Retina (tissue), 1 donor: ENCODE measurements at places on chromosomes 13 and 19.

DNA sequence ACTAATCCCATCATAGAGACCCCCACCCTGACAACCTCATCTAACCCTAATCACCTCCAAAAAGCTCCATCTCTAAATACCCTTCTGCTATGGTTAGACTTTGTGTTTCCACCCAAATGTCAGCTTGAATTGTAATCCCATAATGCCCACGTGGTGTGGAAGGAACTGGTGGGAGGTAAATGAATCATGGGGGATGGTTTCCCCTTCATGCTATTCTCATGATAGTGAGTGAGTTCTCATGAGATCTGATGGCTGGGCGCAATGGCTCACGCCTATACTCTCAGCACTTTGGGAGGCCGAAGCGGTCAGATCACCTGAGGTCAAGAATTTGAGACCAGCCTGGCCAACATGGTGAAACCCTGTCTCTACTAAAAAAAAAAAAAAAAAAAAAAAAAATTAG lies 2.6 kb downstream of the VMAC start:
- no peak for DNase-seq

GRCh38 chr13:113324398-113324797 lies 27.4 kb downstream of the LAMP1 start:
- no peak for DNase-seq

DNA sequence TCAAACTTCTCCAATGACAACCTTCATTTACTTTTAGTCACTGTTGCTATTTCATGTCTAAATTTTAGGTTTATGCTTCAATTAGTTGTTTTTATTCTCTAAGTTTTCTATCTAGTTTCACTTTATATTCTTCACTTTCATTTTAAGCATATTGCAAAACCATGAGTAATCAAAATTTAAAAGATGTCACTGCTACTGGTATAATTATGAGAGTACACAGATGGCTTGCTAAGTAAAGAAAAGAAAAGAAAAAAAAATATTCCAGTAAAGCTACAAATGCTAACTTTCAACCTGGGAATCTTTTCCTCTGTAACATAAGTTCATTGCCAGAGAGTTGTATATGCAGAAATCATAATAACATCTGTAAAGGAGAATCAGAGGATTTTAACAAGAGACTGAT lies 1624.7 kb downstream of the PCDH9 start:
- no peak for DNase-seq

DNA sequence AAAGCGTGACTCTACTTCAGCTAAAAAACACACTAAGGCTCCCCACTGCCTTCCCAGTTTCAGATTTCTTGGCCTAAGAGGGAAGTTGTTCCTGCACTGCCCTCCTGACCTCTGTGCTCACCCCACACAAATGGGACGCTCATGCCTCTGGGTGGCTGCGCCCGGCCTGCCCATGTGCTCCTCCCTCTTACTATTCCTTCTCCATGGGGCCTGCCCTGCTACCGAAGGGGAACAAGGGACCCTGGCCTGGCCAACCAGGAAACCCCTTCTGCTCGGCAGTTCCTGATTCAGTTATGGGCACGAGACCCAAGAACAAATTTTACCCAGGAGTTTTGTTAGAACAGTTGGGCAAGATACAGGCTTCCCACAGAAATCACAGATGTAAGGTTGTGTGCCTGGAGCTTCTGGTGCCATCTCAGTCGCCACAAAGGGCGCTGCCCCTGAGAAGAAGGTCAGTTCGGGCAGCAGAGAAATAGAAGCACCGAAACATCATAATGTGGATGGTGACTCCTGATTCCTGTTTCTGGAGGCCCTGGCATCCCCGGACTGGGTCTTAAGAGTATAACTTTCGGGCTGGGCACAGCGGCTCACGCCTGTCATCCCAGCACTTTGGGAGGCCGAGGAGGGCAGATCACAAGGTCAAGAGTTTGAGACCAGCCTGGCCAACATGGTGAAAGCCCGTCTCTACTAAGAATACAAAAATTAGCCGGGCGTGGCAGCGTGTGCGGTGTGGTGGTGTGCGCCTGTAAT lies 5.4 kb upstream of the PLPP2 start:
- no peak for DNase-seq

- peak; percentile 47 for DNase-seq
Measured at GRCh38 chr13:108342369-108343289, 73.1 kb downstream of the TNFSF13B start.

DNA sequence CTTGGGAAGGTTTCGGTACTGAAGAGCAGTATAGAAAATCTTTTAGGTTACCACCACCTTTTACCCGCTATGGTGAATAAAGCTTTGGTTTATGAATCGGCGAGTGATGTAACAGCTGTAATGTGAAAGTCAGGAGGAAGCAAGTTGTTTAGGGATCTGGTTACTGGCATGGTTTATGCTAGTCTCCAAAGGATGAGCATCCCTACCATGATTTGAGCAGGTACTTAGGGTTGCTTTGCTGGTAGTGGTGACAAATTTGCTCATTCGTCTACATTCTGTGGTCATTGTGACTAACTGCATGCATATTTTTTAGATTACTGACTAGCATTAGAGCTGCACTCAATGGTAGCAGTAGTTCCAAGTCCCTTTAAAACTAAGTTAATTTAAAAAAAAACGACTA lies 104.1 kb downstream of the FRY start:
- DNase-seq: no peak

DNA sequence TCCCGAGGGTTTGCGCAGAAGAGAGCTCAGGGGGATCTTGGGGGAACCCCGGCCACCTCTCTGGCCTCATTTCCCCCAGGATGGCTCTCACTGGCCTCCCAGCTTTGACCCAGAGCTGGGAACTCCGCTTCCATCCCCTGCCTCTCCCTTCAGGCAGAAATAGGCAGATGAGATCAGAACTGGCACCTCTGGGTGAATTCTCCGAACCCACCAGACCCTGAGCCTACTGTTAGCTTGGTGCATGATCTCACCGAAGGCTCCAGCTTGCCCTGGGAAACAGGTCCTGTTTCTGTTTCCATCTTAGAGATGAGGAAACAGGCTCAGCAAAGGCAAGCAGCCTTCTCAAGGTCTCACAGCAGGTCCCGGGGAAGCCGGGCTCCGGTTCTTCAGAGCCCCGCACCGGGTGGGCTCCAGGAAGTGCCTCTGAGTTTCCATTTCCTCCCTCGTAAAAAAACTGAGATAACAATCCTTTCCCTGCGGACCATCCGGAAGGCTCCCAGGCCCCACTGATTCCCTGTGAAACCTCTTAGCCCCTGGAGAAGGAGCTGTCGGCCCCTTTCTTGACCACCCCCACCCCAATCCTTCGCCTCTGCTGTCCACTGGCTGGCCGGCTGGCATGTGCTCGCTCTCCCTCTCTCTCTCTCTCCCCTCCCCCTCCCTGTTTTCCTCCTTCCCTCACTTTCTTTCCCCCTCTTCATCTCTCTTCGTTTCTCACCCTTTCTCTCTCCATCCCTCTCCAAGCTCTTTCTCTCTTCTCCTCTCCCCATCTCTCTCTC lies 2.1 kb downstream of the NECTIN2 start:
- DNase-seq: peak; percentile 77

DNA sequence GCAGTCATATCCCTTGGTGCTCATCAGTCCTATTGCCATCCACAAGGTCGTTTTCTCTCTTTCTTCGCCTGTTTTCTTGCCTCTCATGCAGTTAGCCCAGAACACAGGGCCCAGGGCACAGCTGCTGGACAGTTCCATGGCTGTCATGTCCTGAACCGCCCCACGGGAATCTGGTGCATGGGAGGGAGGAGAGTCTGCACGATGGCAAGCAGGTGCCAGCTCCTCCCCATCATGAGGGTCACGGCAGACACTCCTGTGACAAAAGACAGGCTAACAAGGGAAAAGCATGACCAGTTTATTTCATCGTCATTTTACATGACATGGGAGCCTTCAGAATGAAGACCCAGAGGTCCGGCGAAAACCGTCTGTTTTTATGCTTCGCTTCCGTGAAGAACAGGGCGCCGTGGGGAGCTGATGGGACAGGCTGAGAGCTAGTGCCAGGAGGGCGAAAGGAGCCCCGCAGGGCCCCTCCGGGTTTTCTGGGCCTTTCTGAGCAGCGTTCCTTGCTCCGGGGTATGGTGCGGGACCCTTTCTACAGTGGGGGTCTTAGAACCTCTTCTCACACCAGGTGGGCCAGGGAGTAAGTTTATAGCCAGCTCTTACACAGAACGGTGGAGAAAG lies 135.7 kb downstream of the STK24 start:
- DNase-seq: no peak

GRCh38 chr19:49557641-49558325 lies 22.6 kb downstream of the NOSIP start:
- no peak for DNase-seq

DNA sequence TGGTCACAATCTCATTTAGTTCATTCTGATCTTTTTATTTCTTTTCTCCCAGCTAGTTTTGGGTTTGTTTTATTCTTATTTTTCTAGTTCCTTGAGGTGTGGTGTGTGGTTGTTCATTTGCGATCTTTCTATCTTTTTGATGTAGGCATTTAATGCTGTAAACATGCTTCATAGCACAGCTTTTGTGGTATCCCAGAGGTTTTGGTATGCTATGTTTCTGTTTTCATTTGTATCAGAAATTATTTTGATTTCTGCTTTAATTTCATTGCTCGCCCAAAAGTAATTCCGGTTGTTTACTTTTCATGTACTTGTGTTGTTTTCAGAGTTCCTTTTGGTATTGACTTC lies 12.6 kb downstream of the DNAJC3 start:
- no peak for DNase-seq

- no peak for DNase-seq
Measured at GRCh38 chr13:59356607-59357006, 807.1 kb downstream of the DIAPH3 start.

- no peak for DNase-seq
Measured at GRCh38 chr13:39269411-39269810, 231.2 kb downstream of the NHLRC3 start.

DNA sequence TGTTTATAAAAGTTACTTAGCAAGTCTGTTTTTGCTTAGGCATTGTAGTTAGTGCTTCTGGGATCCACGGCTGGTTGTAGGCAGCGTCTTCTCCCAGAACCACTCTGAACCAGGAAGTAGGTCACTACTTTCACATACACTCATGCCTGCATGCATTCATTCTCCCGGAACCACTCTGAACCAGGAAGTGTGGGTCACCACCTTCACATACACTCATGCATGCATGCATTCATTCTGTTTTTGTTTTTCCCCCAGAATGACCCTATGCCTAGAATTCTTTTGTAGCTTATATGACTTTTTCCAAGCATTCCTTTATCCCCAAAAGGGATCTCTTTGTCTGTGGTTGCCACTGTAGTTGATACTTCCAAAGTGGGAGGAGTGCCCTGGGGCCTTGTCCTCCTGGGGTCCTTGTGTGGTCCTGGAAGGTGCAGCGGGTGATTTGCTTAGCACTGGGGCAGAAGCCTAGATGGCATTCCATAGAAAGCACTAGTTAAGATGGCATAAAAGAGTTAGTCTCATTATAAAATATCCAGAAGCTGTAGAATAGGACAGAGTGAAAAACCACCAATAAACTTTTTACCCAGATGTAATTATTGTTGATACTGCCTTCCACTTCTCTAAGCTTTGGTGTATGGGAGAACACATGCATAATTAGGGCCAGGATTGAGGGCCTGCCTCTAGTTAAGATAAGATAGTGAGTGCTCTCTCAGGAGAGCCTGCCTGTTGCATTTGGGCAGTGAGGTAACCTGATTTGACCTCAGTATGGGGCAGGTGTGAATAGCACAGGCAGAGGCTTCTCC lies 68.6 kb upstream of the TEX29 start:
- no peak for DNase-seq

DNA sequence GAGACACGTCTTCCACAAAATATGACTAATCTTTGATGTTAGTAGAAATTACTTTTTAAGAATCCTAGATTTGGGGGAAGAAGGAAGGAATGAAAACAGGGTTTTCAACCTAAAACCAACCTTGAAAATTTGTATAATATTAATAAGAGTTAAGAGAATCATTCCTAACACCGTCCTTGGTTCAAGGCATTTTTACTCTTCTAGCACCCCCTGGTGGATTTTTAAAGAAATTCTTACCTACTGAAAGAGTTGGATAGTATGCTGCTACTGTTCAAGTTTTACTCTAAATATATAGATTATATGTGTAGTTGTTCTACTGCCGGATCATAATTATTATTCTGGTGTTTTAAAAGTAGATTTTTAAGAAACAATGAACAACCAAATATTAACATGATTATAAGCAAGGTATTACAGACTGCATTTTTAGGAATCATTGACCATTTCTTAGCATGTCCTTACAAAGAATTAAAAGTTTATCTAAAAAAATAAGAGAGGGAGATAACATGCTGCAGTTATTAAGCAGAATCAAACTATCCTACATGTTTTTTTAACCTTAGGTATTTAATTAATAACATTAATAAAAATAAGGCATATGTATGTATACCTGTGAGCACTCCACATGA lies 7.4 kb upstream of the SLITRK6 start:
- no peak for DNase-seq

DNA sequence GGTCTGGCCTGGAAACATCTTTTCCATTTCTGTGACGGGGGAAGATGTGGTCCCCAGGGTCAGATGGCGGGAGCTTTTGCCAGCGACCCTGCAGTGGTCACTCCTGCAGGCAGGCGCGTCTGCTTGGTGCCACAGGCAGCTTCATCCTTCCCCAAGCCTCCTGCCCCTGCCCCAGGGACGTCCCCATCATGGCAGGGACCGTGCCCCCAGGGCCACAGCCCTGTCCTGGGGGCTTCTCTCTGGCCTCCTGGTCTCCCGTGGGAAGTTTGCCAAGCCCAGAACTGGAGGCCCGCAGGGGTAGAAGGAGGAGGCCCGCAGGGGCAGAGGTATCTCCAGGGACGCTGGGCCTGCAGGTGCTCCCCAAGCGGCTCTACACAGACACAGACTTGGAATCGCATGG lies 47.5 kb downstream of the TMEM255B start:
- DNase-seq: no peak

DNA sequence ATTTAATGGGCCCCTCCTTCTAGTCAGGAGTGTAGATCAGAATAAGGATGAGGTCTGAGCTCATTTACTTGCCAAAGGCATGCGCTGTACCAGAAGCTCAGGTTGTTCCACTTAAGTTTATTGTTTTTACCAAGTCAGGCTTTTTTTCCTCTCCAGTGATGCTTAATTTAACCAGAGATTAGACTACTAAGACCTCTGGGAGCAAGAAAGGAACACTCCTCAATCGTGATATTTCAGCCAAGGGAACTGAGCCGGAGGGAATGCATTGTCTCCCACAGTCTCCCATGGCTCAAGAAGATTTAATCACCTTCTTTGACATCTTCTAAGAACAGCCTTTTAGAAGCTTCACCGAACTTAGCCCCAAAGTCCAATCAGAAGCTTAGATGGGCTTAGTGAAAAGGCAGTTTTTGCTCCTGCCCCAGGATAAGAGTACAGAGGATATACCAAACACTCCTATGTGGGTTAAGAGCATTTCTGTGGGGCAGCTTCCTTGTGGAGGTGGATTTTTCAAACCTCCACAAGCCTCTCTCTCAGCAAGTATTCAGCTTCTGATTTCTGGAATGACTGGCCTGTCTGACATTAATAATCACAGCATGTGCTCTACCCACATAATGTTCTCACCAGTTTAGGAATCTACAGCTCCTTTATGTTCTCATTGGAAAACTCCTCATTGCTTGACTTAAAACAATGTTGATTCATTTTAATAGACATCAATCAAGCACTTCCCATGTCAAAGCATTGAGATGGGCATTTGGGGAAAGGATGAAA lies 322.7 kb downstream of the SUCLA2 start:
- no peak for DNase-seq

- no peak for DNase-seq
Measured at GRCh38 chr13:31115616-31116015, 46.1 kb downstream of the HSPH1 start.

GRCh38 chr19:45492627-45493470 lies 4.0 kb downstream of the RTN2 start:
- peak; percentile 35 for DNase-seq

GRCh38 chr19:29293736-29294342 lies 80.9 kb upstream of the UQCRFS1 start:
- DNase-seq: no peak

GRCh38 chr13:23020246-23020843 lies 160.4 kb upstream of the SGCG start:
- DNase-seq: peak; percentile 70

GRCh38 chr19:54478677-54479266 lies 5.7 kb upstream of the CDC42EP5 start:
- DNase-seq: peak; percentile 64
